Cerebellar nuclear complex (tissue), 1 donor: ENCODE measurements at places on chromosomes 16 and 17.

DNA sequence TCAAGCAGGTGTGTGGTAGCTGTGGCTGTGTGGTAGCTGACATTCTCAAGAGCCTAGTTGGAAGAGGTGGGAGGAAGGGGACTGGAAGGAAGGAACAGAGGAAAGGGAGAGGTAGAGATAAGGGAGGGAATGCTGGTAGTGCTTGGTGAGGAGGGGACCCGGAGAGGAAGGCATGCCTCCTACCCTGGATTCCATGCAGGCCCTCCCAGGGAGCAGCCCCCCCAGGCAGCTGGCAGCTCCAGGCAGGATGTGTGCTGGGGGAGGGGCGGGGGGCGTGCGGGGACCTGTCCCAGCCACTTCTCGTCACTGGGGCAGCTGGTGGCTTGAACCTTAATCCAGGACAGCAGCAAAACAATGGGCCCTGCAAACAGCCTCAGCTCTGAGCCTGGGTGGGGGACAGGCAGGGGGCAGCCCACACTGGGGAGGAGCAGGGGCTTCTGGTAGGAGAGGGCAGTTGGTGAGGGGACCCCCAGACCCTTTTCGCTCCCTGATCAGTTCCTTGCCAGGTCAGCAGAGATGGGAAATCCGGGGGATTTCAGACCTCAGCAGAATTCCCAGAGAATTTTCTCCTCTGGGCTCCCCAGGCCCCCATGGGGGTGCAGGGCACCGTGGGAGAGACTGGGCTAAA, 27.1 kb downstream of the ARHGAP23 start:
- DNase-seq, result no peak

GRCh38 chr16:14013571-14014283, 57.4 kb upstream of the MRTFB start:
- no peak for DNase-seq

- DNase-seq, result no peak
Observed at GRCh38 chr17:17413821-17414220, 63.0 kb upstream of the MED9 start.

DNA sequence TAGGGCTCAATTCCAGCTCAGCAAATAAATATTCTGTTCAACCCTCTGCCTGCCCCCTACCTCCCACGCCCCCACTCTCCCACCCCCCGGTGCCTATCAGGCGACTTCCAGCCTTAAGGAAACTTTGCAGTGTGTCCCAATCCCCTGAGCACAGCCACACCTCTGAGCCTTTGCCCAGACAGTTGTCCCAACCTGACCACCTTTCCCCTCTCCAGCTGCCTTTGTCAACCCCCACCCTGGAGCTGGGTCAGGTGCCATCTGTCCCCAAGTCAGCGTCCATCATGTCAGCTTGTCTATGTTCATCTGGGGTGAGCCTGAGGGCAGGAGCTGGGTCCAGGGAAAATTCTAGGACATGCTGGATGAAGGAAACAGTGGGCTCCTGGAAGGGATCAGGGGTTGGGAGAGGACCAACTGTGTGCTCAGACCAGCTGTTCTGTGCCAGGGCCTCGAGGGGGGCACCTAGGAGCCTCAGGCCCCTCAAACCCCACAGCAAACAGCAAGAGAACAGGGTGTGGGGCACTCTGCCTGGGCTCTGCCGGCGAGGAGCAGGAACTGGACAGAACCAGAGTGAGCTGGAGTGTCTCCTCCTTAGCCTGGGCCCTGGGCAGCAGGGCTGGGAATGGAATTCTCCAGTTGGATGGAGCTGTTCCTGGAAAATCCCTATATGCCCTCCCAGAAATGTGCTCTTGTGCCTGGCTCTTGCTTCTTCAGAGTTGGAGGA, 17.8 kb downstream of the CDH16 start:
- DNase-seq, result no peak

- DNase-seq, result no peak
Observed at GRCh38 chr17:7882629-7883028, 6.0 kb upstream of the CHD3 start.
